Spleen (tissue), 13 donors: ENCODE measurements at places on chromosomes 2 and 18. TPM values are rescaled to one million over a fixed set of nuclear protein-coding genes. Genes with fewer than 3 reads are reported as not detected.
A peak's percentile ranks its signal among the peaks of the same experiment; 100 is the strongest.

IL37 gene
- not detected for total RNA-seq

CD8B2 gene
- 0.38 TPM for total RNA-seq

- H3K4me3 ChIP-seq, result no peak overlapping the region
- peaks cover 33% of the 10 kb centered on the region for H3K4me1 ChIP-seq
- peak overlapping the region; percentile 1 for H3K27ac ChIP-seq
- no peaks in the 10 kb centered on the region for H3K27me3 ChIP-seq
Observed at GRCh38 chr2:171244970-171245782, 84.5 kb upstream of the TLK1 start.

GRCh38 chr18:43077510-43078308 is 37.8 kb downstream of the RIT2 start:
- no peaks in the 10 kb centered on the region for H3K36me3 ChIP-seq
- no peak overlapping the region for H3K27ac ChIP-seq
- no peak for DNase-seq
- no peaks in the 10 kb centered on the region for H3K4me1 ChIP-seq
- no peak overlapping the region for H3K4me3 ChIP-seq

DNA sequence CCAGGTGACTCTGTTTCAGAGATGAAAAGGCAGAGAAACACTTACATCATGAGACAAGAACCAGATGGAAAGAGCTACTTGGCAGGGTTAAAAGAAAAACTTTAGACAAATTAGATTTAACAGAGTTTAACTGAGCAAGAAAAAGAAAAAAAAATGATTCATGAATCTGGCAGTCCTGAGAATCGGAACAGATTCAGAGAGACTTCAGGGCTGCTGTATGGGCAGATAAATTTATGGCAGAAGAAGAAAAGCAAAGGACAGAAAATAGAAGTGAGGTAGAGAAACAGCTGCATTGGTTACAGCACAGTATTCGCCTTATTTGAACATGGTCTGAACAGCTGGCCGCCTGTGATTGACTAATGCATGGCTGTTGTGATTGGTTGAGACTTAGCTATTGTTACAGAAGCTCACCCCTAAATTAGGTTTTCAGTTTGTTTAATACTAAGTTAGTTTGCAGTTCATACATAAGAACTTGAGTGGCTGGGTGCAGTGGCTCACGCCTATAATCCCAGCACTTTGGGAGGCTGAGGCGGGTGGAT is 43.0 kb upstream of the RHOB start:
- H3K36me3 ChIP-seq, result no peaks in the 10 kb centered on the region
- no peak overlapping the region for H3K4me3 ChIP-seq

PTPN4 gene
- 37.4 TPM for total RNA-seq

DNA sequence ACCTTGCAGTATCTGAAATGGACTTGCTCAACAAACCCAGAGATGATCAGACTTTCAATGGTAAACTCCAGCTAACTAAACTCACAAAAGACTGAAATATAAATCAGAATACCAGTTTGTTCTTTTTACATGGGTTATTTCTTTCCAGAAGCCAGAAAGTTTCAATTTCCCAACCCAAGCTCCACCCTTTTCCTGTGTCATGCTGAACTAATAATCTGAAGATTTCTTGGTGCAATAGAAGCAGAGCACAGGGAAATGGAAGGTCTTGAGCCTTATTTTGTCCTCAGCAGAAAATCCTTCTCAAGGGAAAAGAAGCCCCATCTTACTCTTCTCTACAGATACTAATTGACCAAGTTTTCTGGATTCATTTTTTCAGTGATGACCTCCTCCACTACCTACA is 93.3 kb upstream of the PAPOLG start:
- H3K27ac ChIP-seq, result no peak overlapping the region
- no peaks in the 10 kb centered on the region for H3K27me3 ChIP-seq
- no peak overlapping the region for H3K4me3 ChIP-seq
- no peak for DNase-seq
- H3K4me1 ChIP-seq, result peaks cover 11% of the 10 kb centered on the region

IL18R1 gene
- 22.4 TPM for total RNA-seq

- H3K4me1 ChIP-seq, result no peaks in the 10 kb centered on the region
- DNase-seq, result no peak
- no peak overlapping the region for H3K27ac ChIP-seq
- H3K36me3 ChIP-seq, result no peaks in the 10 kb centered on the region
- no peaks in the 10 kb centered on the region for H3K27me3 ChIP-seq
- H3K4me3 ChIP-seq, result no peak overlapping the region
Observed at GRCh38 chr2:182049372-182050148, 63.9 kb downstream of the PPP1R1C start.

GRCh38 chr2:103448495-103448894 is 686.7 kb downstream of the TMEM182 start:
- no peak overlapping the region for H3K4me3 ChIP-seq
- no peaks in the 10 kb centered on the region for H3K27me3 ChIP-seq
- DNase-seq, result no peak

RSAD2 gene
- 12.5 TPM for total RNA-seq

GRCh38 chr2:229714080-229714735 is at the start of gene DNER:
Gene DNER (minus strand): TSS chr2:229714555. CDS start chr2:229714423, 132 bp downstream.
- peak within 1 kb of the TSS; percentile 47 for H3K4me3 ChIP-seq
- H3K36me3 ChIP-seq, result no peaks in the 10 kb centered on the region
- H3K27me3 ChIP-seq, result peaks cover 55% of the 10 kb centered on the region
- no peak within 1 kb of the TSS for H3K27ac ChIP-seq
- peaks cover 30% of the 10 kb centered on the region for H3K4me1 ChIP-seq

GRCh38 chr2:216911886-216912285 is 52.0 kb upstream of the TNP1 start:
- no peaks in the 10 kb centered on the region for H3K36me3 ChIP-seq
- no peaks in the 10 kb centered on the region for H3K27me3 ChIP-seq
- no peak overlapping the region for H3K27ac ChIP-seq
- no peak for DNase-seq

- no peaks in the 10 kb centered on the region for H3K4me1 ChIP-seq
- no peak overlapping the region for H3K27ac ChIP-seq
- peak overlapping the region; percentile 17 for H3K4me3 ChIP-seq
- no peaks in the 10 kb centered on the region for H3K27me3 ChIP-seq
- no peaks in the 10 kb centered on the region for H3K36me3 ChIP-seq
Observed at GRCh38 chr2:3595404-3595803, 492 bp downstream of the COLEC11 start.

DNA sequence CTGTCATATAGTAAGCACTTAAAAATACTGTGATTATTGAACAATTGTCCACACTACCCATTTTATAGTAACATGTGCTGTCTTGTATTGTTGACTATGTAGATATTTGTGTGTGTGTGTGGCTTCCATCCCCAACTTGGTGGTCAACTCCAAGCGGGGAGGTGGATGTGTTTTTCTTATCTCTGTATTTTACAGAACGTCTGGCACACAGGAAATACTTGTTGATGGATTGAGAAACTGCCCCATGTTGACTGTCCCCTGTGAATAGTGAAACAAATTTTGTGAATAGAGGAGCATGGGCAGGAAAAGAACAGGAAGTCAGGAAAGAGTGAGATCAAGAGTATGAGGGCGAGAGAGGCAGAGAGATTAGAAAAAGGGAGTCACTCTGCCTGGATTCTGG is 83.6 kb downstream of the CELF4 start:
- no peak overlapping the region for H3K27ac ChIP-seq
- DNase-seq, result no peak
- no peaks in the 10 kb centered on the region for H3K4me1 ChIP-seq
- H3K36me3 ChIP-seq, result no peaks in the 10 kb centered on the region
- no peak overlapping the region for H3K4me3 ChIP-seq
- peaks cover 36% of the 10 kb centered on the region for H3K27me3 ChIP-seq

DNA sequence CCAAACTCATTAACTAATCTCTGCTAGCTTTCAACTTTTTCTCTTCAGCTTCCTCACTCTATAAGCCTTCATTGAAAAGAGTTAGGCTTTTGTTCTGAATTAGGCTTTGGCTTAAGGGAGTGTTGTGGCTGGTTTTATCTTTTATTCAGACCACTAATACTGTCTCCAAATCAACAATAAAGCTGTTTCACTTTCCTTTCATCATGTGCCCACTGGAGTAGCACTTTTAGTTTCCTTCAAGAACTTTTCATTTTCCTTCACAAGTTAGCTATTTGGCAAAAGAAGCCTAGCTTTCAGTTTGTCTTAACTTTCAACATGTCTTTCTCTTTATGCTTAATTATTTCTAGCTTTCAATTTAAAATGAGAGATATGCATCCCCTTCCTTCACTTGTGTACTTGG is 271.7 kb upstream of the FSIP2 start:
- no peaks in the 10 kb centered on the region for H3K36me3 ChIP-seq
- H3K27me3 ChIP-seq, result no peaks in the 10 kb centered on the region
- DNase-seq, result no peak
- no peak overlapping the region for H3K4me3 ChIP-seq

DNA sequence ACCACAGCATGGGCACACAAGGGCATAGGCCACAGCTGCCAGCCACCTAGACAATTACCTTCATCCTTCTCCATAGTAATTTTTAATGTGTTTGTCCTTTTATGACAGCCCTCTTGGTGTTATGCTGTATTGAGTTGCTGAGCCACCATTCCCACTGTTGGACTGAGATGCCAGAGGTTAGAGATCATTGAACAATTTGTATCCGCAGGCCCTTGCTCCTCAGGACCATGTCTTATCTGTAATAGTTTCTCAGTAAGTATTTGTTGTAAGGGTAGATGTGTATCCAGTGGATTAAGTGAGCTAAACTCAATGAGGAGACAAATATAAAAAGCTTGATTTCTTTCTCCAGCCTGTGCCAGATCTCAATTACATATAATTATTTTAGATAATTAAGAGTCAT is 832.8 kb upstream of the ID2 start:
- H3K4me3 ChIP-seq, result no peak overlapping the region
- no peak for DNase-seq
- no peak overlapping the region for H3K27ac ChIP-seq
- no peaks in the 10 kb centered on the region for H3K4me1 ChIP-seq
